Stimulated activated CD4-positive, alpha-beta T cell treated with anti-CD3 and anti-CD28 coated beads, Interleukin-12 subunit alpha, Interleukin-12 subunit beta, amount 100 ng/mL, for 48 hours (primary cell): ENCODE measurements at places on chromosomes 1 and 21.

DNA sequence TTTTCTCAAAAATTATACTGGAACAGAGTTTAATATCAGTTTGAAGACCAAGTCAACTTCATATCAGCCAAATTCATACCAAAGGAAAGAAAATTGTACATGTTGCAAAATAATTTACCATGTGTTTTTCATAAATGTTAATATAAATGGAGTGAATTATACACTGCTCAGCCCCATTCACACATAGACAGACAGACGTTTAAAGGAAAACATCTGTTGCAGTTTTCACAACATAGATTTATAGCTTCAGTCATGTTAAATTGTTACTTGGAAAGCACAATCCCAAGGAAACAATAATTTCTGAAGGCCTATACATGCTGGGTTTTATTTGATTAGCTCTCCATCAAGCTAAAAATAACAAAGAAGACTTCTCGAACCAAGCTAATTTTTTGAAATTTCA lies 27.8 kb upstream of the HYI start:
- no peak for DNase-seq

DNA sequence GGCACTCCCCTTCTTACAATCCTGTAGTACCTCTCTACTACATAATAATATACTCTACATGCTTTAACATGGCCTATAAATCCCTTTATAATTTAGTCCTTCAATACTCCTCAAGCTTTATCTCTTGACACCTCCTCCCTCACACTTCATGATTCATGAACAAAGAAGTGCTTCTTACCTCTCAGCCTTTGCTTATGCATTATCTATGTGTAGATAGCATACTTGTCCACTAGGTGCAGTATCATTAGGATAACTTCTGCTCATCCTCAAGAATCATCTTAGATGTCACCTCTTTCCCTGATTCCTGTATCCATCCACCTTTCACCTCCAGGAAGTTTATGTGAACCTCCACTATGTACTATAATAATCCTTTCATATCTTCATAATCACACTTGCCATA lies 74.4 kb downstream of the COL24A1 start:
- DNase-seq, result no peak

DNA sequence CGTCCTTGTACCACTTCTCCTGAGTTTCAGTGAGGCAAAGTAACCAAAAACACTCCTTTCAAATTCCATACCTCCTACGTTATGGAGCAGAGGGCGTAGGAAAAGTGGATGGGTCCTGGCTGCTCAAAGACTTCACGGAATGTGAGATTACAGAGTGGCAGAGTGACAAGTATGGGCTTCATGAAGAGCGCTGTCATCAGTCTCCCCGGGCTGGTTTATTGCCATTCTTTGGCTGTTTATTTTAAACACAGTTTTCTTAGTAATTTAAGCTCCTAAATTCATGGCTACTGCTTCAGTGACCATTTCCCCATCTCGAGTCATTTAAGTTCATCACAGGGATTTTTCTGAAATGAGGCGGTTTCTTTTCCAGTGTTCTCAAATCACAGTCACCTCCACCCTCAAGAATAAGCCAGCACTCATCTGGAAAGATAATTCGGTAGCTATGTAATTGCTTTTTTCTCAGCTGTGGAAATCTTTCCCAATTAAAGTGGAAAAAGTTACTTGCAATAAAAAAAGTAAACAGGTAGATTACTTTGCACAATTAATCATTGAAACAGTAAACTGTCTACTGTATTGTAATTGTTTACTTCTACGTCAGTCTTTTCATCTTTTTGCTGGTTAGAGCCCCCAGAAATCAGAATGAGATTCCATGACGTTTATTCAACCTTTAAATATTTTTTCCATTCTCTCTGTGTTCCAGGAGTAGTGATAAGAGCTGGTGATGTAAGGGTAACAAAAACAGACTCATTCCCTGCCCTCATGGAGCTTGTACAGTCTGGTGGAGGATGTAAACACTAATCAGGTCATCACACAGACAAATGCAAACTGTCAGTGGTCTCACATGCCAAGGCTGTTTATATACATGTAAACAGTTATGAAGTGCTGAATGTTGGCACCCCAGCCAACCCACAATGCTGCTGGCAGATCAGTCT lies 3.0 kb upstream of the SMYD2 start:
- DNase-seq, result no peak

DNA sequence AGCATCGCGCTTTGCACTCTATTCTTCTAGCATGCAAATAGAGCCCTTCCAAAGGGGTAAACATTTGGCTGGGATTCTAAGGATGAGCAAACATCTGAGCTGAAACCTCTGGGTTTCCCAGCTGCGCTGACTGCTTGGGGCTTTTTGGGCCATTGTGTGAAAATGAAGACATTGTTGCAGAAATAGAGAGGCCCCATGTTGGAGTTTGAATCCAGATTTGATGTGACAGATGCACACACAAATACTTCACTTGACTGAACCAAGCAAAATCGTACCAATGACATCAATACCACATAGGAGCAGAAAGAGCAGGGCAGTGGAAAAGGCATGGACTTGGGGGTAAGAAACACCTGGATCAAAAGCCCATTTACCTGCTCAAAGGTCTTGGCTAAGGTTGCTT lies 144.6 kb upstream of the HMGB4 start:
- no peak for DNase-seq

DNA sequence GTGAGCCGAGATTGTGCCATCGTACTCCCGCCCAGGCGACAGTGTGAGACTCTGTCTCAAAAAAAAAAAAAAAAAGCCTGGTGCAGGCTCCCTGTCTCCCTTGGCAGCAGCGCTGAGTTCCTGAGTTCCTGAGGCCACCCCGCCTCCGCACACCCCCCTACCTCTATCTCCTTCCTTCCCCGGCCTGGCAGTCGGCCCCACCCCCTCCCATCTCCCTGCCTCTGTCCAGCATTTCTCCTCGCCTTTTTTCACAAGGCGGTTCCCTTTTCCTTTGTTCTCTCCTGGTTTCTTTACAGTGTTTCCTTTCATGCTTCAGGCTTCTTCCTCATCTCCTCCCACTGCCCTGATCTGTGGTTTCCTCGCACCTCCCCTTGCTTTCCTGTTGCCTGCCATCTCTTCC lies 2.7 kb downstream of the RORC start:
- no peak for DNase-seq

DNA sequence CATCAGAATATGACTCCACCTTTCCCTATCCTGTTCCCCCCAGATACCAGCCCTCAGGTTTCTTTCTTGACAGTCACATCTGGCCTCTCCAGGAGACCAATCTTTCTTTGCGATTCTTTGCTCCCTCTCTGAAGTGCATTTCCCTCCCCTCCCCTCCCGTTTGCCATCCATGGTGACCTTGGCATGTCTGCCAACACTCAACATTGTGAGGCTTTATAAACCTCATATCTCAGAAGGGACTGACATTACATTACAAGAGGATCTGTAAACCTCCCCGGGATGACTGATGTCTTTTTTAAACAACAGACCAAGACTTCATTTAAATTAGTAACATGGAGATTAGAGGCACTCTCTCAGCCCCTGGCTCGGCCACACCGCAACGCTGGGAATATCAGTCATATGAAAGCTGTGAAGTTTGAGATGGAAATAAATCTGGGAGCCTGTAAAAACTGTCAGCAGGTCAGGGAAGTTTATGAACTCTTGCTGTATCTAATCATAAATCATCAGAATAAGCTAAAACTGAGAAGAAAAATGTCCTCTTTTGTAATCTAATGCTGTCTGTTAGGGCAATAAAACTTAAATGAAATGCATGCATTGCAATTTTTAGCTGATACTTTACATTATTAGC lies 401.7 kb upstream of the PROX1 start:
- no peak for DNase-seq

DNA sequence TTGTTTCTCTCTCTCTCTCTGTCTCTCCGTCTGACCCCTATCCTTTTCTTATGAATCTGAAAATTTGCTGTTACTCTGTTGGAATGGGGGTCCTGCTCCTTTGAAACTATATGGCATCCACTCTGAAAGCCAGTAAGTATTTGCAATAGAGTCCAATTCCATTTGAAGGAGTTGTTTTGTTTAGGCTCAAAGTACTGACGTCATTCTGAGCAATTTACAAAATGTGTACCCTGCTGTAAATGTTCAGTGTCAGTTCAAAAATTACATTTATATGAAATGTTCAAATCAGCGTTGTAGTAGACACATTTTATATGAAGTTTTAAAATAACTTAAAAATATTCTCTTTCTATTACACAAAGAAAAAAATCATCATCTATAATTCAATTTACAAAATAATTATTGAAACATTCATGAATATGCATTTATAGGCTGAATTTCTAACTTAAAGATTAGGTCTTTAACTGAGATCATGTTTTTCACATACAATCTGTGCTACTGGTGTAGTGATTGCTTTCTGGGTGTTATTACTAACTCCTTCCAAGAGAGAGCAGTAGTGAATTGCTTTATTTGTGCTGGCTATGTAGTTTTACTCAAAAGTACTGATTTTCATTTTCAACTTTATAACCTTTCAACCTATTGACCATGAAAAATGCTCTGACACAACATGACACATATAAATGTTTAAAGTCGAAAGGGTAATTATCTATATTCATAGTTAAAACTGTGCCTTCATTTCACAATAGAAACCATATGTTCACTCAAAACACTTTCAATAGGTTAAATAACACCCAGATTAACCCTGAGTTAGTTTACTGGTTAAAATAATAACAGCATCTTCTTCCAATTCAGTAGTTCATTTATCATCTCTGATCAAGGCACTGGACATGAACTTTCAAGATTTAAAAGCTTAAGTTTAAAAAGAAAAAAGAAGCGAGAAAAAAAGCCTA lies 253.1 kb upstream of the ADGRL4 start:
- no peak for DNase-seq

DNA sequence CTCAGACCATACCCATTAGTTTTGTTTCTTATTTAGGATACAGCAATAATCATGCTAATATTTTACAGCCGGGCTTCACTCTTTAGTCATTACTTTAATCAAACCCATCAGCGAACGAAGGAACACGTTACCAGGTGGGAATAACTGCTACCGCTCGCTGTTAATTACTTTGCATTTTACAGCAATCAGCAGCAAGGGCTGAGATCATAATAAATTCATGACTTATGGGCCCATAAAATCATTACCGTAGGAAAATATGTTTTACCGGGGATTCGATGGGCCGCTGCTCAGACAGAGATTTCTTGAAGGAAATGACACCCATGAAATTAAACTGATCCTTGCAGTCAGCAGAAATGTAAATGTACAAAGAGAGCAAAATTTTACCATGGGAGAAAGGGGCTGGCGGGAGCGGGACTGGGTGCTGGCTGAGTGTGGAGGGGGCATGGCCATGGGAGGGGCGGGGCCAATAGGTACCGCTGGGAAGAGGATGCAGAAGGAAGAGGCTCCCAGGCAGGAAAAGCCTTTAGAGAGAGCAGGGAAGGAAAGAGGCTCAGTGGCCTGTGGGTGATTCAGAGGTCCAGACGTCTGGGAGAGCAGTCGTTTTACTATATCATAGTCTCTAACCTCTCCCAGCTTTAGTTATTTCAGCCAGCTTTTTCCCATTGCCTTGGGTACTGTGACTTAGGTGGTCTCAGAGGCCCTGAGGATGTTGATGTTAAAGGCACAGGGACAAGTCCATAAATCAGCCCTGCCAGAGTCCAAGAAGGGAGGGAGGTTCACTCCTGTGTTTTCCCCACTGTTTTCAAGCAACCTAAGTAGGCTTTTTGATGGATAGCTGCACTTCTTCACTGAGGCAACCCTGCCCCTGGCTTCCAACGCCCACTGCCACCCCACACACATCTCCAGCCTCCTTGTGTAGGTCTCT lies 258.9 kb downstream of the SEC16B start:
- no peak for DNase-seq

GRCh38 chr1:94240822-94241221 lies 3.4 kb upstream of the ARHGAP29 start:
- no peak for DNase-seq

GRCh38 chr1:161085165-161085564 lies 4.2 kb downstream of the NECTIN4 start:
- DNase-seq, result no peak

GRCh38 chr1:206025283-206025820 lies 1.7 kb upstream of the CTSE start:
- no peak for DNase-seq

- peak; percentile 78 for DNase-seq
These were observed at the start of gene IFNLR1 for GRCh38 chr1:24186993-24187790. Gene IFNLR1 (minus strand): TSS chr1:24187289. CDS start chr1:24187248, 41 bp downstream.

DNA sequence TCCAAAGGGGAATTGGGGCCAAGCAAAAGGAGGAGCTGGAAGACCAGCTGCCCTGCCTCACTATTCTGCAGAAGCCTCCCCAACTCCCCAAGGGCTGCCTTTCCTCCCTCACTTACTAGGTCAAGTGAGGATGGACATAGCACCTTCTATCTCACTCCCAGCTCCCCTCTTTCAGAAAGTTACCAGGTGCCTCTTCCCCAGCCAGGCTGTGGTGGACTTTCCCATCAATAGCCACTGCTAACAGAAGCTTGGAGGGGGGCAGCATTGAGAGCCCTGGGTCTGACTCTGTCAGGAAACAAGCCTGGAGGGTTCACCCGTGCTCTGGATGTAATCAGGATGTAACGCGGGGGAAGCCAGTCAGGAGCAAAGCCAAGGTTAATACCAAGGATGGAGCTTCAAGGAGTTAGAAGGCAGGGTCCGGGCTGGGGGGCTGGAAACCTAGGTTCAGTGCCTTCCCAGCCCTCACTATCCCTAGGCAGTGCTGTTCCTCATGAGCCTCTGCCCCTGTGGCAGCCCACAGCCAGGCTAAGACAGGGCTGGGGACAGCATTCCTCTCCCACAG lies 127.8 kb upstream of the NGF start:
- no peak for DNase-seq

- DNase-seq, result no peak
These were observed 8.8 kb upstream of the ID3 start for GRCh38 chr1:23567996-23568607.

- no peak for DNase-seq
These were observed 56.0 kb downstream of the SLC44A5 start for GRCh38 chr1:75554870-75555269.

GRCh38 chr1:198936371-198937083 lies 297.7 kb downstream of the PTPRC start:
- DNase-seq, result no peak

DNA sequence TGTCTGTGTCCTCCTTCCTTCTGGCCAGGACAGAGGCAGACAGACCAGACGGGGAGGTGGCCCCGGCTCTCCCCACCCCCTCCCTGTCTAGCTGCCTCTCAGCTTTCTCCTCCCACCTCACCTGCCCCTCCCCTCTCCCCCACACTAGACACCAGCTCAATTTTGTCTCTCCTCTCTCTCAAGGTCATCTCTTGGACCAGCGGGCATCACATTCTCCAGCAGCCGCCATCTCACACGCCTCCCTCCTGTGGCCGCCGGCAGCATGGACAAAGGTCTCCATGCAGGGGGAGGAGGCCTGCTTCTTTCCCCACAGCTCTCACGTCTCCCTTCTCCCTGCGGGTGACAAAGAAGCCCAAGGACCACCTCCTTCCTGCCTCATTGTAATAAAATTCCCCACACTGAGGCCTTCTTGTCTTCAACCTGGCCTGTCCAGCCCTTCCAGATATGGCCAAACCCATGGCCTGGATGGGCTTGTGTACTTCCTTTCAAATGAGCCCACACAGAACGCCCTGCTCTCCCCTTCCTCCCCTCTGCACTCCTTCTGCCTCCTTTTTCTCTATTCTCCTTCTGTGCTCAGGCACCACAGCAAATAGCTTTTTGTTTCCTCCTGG lies 14.6 kb downstream of the OPTC start:
- DNase-seq, result no peak
